Kidney (tissue), 22 donors: ENCODE measurements at places on chromosomes 7 and 10. TPM values are rescaled to one million over a fixed set of nuclear protein-coding genes. Genes with fewer than 3 reads are reported as not detected.

LRRC17 gene
- 4.0 TPM for total RNA-seq

FRAT1 gene
- total RNA-seq: 7.0 TPM

TTYH3 gene
- total RNA-seq: 55.0 TPM

ELN gene
- 44.8 TPM for total RNA-seq

UCN3 gene
- not detected for total RNA-seq

CCL26 gene
- 0.88 TPM for total RNA-seq

GPR26 gene
- total RNA-seq: not detected

FAM185A gene
- total RNA-seq: 10.4 TPM

CRPPA gene
- 5.9 TPM for total RNA-seq

AKR1C1 gene
- 61.7 TPM for total RNA-seq

PHKG1 gene
- 0.91 TPM for total RNA-seq

TMEM139 gene
- total RNA-seq: 36.7 TPM

TMEM229A gene
- total RNA-seq: not detected

PIP gene
- total RNA-seq: 0.47 TPM

POT1 gene
- 23.2 TPM for total RNA-seq

- peak; percentile 77 for DNase-seq
These were observed 81.1 kb upstream of the PRKG1 start for GRCh38 chr10:50992972-50993766.

DNA sequence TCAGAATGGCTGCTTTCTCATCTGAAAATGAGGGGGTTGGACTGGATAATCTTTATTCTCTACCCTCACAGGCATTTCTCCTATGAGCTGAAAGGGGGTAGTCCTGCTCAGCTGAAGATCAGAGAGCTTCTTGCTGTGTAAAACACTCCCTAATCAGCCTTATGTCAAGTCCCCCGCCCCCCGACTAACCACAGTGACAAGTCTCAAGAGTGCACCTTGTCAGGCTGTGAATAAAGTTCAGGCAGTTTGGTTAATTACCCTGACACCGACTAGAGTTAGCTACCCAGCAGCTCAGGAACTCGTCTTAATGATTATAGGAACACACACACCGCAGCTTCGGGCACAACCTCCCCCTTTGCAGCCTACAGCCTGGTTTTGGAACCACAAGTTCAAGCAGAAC, 513.7 kb downstream of the RPS24 start:
- no peak for DNase-seq

DNA sequence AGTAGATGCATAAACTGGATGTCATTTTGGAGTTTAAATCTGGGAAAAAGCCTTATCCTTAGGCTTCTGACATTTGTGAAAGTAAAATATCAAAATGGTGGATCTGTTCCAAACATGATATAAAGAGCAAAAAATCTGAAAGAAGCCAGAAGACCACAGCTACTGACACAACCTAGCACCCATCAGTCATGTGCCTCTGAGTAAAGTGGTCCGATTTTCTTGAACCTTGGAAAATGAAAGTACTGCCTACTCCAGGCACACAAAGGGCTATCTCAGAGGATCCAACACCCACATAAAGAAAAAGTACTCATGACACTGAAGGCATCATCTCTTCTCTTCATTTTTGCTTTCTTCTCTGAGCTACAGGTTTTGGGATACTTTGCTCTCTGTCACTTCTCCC, 150.7 kb downstream of the KMT2E start:
- no peak for DNase-seq

GRCh38 chr7:36391436-36392198, 2.0 kb downstream of the ANLN start:
- no peak for DNase-seq

- no peak for DNase-seq
These were observed 220.3 kb downstream of the STK31 start for GRCh38 chr7:23930312-23930711.

- DNase-seq: no peak
These were observed 29.2 kb downstream of the FAM3C start for GRCh38 chr7:121366852-121367431.

DNA sequence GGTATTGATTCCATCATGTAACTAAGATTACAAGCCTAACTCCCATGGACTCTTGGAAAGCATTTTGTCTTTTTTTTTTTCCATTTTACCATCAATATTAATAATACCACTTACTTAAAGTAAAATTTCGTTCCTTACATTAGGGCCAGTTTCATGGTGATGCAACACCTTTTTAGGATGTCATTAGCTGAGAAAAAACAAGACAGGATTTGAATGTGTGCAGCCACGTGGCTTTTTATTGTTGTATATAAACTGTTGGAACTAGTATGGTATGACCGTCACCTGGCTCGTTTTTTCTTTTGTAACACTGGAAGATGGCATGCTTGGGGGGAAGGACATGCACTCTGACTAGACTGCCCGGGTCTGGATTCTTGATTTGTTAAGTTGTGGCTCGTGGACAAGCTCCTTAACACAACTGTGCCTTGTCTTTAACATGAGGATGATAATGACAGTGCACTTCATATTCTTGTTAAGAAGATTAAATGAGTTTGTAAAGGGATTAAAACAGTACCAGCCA, 42.1 kb downstream of the ARHGAP21 start:
- DNase-seq: no peak

DNA sequence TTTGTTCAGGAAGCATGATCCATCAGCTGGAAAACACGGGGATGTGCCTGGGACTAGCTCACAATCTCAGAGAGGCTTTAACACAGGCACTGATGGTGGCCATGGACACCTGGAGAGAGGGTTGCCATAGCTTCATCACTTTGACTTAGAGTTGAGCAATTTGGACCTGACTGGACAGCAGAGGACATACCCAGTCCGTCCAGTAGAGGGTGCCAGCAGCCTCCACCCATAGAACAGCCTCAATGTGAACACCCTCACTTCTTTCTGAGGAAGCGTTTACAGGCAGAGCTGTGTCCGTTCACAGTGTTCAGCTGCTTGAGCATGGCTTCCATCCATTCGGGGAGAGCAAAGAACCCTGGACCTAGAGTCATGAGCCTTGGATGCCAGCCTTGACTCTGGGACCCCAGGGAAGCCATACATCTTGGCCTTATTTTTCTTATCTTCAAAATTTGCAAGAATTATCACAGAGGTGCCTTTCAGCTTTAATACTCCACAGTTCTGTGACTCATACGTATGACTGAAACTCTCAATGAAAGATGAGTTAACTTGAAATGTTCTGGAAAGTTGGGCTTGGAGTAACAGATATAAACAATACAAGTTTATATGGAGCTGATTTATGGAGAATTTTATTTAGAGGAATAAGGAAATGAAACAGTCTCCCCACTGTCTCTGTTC, 302.9 kb upstream of the PODXL start:
- no peak for DNase-seq

DNA sequence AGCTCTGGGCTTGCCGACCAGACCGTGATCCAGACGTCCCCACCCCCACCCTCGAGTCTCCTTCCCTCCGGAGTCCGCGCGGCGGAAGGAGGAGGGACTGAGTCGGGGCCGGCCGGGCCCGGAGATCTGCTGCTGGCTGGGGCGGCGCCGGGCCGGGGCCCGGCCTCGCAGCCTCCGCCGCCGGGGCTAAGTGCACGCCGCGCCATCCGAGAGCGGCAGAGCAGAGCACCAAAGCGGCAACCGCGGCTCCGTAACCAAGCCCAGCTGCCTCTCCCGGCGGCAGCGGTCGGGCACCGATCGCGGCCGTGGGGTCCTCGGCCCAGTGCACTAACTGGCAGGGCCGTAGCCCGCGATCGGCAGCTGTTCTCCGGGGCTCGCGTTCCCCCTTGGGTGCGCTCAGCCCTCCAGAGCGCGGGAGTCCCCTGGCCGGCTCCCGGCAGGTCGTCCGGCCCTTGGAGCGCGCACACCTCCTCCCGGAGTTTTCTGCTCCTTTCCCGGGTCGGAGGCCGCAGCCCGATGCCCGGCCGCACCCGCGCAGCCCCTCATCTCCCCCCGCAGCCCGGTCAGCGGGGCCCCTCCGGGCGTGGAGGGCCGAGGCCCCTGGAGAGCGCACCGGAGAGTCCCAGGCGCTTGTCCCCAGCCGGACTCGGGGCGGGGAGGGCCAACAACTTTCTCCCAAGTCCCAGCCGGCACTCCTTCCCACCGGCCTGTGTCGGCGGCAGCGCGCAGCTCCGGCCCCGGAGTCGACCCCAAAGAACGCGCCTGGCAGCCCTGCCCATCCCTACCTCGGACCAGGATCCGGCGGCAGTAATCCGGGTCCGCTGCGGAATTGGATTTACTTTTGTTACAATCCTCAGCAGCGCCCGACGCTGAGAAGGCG, 799 bp downstream of the VAX1 start:
- peak; percentile 75 for DNase-seq

GRCh38 chr7:1197997-1198625, 34.6 kb upstream of the UNCX start:
- no peak for DNase-seq

GRCh38 chr7:99824091-99824490, 3.7 kb upstream of the CYP3A43 start:
- DNase-seq: no peak

GRCh38 chr10:93475871-93476270, 6.3 kb downstream of the MYOF start:
- DNase-seq: no peak

DNA sequence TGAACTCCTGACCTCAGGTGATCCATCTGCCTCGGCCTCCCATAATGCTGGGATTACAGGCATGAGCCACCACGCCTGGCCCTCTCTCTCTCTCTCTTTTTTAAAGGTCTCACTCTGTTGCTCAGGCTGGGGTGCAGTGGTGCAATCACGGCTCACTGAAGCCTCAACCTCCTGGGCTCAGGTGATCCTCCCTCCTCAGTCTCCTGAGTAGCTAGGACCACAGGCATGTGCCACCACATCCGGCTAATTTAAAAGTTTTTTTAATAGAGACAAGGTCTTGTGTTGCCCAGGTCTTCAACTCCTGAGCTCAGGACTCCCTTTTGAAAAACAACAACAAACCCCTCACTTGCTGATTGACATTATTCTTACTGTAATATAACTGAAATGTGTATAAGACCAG, 11.6 kb downstream of the PALD1 start:
- DNase-seq: no peak

DNA sequence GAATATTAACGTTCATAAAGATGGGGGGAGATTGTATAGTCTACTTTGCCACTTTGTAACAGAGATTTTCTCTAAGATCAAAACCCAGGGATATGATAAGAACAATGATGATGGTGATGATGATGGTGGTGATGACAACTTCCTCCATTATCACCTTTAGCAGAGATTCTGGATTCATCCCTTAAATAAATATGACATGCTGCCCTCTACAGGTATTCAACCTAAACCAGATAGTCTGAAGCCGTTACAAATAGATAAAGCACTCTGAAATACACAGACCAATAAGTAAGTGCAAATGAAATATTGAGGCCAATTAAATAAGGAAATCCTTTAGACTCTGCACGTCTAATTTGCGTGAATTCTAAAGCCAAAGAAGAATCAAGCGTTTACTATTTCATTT, 211.5 kb downstream of the CREB5 start:
- DNase-seq: no peak

DNA sequence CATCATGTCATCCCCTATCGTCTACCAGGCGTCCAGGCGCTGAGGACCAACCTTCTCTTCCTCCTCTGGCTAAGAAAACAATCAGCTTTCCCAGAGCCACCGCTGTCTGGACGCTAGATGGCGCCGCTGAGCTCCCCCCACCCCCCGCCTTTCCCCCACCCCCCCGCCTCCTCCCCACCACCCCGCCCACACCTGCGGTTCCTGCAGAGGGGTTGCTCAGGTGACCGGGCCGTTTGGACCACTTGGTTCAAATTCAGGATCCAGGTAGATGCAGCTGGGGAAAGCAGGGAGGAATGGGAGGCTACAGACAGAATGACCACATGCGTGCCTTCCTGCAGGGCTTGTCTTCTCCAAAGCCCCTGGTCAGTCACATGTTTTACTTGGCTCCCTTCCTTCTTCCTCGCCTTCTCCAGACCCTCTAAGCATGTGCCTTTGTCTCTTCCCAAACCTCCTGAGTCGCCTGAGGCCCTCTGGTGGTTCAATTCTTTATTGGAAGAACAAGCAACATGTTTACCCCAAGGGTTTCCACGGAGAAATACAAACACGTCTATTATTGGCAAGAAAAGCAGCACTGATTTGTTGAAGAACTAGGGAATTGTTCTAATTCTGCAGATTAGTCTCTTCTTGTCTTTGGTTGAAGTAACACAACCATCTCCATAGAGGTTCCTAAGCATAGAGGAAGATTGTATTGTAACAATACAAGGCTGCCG, 24.7 kb downstream of the AOC1 start:
- peak; percentile 84 for DNase-seq

GRCh38 chr7:3887096-3887690, 586.1 kb downstream of the SDK1 start:
- DNase-seq: no peak

GRCh38 chr7:4740796-4741195, 34.6 kb upstream of the AP5Z1 start:
- no peak for DNase-seq

DNA sequence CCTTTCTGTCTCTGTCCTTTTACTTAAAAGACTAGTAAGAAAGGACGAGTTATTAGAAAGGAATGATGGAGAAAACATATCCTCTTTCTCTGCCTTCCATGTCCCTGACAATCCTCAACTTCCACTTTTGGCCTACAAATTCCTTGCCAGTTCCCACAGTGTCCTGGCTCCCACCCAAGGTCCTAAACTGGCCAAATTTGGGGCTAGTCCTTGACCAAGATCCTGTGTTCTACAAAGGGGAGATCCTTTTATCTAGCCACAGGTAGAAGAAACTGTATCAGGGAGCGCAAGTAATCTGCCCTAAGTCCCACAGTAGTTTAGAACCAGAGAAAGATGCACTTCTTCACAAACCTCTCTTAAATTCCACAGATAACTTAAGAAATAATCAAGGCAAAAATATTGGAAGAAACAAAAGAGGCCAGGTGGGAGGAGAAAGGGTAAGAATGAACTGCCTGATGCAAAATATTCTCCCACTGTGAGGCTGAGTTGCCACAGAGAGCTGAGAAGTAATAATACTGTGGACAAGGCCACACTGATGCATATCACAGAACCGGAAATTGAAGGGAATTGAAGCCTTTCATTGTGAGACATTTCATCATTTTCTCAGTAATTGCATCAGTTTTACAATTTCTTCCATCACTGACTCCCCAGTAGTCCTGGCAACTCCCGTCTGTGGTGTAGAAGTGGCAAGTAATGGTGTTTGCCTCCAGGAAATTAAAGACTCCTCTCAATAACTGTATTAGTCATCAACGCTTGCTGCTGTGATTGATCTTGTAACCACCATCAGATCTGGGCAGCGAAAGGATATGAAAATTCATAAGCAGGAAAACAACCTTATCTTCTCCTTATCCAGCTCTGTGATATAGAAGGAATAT, 47.2 kb downstream of the DNAJC12 start:
- DNase-seq: no peak

GRCh38 chr7:124989911-124990310, 60.3 kb upstream of the POT1 start:
- DNase-seq: no peak

- peak; percentile 74 for DNase-seq
These were observed 10.0 kb downstream of the TMEM120A start for GRCh38 chr7:75984130-75985008.

GRCh38 chr10:89283936-89284475, 17.8 kb upstream of the IFIT2 start:
- DNase-seq: peak; percentile 91

GRCh38 chr7:36281945-36282717, 107.5 kb upstream of the ANLN start:
- DNase-seq: no peak

GRCh38 chr7:154844499-154844898, 158.4 kb downstream of the PAXIP1 start:
- DNase-seq: no peak
